ENCODE measurements at places on chromosomes 1 and 21. TPM values are rescaled to one million over a fixed set of nuclear protein-coding genes. Genes with fewer than 3 reads are reported as not detected.

Gene PGBD5
- total RNA-seq = not detected

Gene LMX1A
- not detected for total RNA-seq

Gene VSIG8
- total RNA-seq = not detected

DNA sequence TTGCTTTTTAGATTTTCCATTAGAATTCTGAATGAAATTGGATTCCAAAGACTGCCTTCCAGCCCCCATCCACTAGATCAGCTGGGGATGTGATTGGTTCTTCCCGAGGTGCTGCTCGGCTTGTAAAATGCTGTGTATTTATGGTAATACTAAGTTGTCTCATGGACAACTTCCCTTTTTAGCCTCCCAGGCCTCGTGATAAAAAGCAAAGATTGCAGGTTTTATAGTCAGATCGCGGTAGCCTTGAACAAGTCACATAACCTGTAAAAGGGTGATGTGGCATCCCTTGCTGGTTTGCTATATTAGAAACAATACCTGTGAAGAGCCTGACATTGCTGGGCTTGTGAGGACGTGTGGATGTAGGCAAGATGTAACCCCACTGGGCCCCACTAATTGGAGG, 10.4 kb downstream of the MUL1 start:
- DNase-seq = no peak

Gene EPHB2
- total RNA-seq = 24.9 TPM

- DNase-seq = peak; percentile 48
These were observed 18.6 kb downstream of the RHOU start for GRCh38 chr1:228753786-228754360.

Gene CFAP107
- total RNA-seq = not detected

GRCh38 chr1:112317140-112317539, 78.9 kb upstream of the CTTNBP2NL start:
- no peak for DNase-seq

DNA sequence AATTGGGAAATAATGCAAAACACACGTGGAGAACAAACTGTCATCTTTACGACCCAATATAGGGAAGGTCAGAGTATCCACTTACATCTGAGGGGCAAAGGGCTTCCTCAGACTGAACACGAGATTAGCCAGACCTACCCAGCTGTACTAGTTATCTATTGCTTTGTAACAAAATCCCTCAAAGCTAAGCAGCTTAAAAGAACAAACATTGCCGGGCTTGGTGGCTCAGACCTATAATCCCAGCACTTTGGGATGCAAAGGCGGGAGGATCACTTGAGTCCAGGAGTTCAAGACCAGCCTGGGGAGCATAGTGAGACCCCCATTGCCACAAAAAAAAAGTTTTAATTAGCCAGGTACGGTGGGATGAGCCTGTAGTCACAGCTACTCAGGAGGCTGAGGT, 262.8 kb downstream of the LTN1 start:
- no peak for DNase-seq

DNA sequence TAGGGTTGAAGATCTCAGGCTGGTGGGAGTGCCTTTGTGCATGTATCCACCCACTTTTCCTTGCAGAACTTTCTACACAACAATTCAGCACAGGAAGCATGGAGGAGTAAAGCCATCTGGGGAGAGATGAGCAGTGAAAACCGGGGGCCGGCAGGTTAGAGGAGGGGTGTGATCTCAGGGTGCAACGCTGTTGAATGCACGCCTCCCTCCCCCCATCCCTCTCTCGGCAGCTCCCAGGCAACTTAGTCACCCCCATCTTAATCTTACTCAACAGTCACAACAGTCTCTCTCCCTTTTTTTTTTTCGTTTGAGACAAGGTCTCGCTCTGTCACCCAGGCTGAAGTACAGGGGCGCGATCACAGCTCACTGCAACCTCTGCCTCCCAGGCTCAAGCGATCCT, 16.6 kb upstream of the ABCG1 start:
- DNase-seq = no peak

- no peak for DNase-seq
These were observed 59.8 kb downstream of the GLIS1 start for GRCh38 chr1:53678938-53679825.

GRCh38 chr1:210653771-210654170, 325.1 kb downstream of the HHAT start:
- peak; percentile 4 for DNase-seq

Gene NMNAT2
- total RNA-seq = 0.49 TPM

DNA sequence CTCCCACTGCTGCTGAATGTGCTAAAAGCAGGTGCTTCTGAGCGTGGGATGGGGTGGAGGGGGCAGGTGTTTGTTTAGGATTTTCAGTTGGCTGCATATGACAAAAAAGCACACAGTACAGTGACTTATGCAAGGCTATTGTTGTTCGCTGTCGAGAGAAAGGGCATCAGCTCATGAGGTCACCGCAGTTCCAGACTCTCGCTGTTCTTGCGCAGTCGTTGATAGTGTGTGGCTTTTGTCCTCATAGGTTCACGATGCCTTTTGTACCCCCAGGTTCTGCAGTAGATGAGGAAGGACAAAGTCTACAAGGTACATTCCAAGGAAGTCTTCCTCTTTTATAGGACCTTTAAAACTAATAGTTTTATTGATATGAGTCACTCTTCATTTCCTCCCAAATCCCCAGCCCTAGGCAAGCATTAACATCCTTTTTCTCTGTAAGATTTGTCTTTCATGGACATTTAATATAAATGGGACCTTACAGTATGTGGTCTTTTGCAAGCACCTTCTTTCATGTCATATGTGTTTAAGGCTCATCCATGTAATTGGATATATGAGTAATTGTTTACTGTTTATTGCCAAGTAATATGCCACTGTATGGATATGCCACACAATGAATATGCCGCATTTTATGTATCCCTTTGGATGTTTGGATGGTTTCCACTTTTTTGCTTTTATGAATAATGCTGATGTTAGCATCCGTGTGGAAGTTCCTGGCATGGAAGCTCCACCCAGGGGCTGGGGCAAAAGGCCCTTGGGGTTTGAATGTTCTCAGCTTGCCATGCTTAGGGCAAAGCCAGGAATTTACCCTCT, 14.5 kb upstream of the NLRP3 start:
- no peak for DNase-seq

DNA sequence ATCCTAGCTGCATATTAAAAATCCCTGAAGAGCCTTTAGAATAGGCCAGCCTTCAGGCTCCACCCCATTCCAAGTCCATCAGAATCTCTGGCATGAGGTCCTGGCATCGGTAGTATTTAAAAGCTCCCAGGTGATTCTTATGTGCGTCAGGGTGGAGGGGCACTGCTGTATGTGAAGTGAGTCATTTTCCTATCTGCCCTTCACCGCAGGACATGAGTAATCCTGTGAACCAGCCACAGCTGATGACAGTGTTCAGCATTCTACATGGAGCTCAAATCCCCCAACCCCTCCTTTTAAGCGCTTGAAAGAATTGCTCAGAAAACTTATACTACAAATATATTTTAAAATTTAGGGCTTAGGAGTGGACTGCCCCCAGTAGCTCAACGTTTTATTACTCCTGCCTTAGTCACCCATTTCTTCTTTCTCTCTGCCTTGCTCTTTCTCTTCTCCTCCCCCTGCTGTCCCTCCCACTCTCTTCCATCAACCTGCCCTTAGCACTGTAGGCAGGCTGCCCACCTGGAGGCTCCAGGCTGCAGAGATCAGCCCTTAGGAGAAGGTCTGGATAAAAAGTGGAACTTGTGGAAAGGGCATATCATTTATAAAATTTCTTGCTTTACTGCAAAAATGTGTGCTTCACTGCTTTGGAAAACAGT, 73.8 kb upstream of the ZNF281 start:
- DNase-seq = peak; percentile 99

Gene VAV3
- total RNA-seq = not detected

- DNase-seq = no peak
These were observed 507.1 kb downstream of the SMYD3 start for GRCh38 chr1:245999697-246000637.

DNA sequence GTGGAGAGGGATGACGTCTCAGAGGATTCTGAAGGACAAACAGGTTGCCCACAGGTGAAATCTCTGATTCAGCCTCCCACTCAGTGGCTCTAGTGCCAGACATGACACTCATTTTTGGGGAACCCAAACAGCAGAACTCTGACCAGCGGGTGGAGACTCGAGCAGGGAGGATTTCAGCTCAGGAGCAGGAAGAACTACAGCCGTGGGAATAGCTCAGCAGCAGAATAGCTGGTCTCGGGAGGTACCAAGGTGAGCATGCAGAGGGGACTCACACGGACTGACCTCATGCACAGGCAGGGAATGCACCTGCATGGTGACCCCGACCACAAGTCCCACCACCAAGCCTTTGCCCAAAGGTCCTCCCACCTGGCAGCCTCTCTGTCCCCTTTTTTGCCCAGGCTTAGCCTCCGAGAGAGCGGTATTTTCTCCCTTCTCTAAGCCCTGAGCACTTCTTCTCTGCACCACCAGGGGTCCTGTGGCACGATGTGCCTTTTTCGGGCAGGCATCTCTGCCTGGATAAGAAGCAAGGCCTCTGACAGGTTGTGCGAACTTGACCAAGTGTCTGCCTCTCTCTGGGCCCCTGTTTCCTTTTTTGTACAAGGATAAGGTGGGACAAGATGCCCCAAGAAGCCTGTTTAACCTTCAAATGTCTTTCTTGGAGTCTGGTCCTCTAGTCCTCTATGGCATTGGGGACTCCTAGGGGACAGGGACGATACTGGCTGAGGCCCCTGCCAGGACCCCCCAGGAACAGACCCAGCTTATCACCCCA, 8.8 kb upstream of the FGR start:
- peak; percentile 70 for DNase-seq

Gene ETV3L
- not detected for total RNA-seq

GRCh38 chr1:234656944-234657654, 47.1 kb upstream of the IRF2BP2 start:
- DNase-seq = peak; percentile 92

Gene RXRG
- not detected for total RNA-seq

DNA sequence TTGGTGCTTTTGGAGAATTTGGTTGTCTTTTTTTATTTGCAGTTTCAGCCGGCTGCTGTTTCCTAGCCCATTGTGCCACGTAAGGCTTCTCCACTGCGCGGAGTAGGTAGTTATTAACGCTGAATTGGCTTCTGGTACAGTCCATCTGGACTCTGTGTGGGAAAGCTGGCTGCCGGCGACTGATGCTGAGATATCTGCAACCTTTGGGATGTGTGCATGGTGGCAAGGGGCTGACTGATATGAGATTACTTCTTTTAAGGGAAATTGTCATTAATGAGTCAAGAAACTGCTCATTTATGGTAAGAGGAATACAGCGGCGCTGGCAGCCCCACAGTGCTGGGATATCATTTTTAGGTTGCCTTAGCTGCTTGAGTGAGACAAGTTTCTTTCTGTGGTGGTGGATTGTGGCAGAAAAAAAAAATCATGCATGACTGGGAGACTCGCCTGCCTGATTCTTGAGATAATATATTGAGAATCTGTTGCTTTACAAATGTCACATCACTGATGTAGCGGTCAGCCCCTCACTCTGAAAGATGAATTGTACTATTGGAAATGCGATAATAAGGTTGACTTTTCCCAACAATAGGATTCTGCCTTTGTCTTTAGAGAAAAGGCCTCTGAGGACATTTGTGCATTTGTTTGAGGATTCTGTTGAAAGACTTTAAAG, 2.5 kb upstream of the ELAVL4 start:
- DNase-seq = no peak

DNA sequence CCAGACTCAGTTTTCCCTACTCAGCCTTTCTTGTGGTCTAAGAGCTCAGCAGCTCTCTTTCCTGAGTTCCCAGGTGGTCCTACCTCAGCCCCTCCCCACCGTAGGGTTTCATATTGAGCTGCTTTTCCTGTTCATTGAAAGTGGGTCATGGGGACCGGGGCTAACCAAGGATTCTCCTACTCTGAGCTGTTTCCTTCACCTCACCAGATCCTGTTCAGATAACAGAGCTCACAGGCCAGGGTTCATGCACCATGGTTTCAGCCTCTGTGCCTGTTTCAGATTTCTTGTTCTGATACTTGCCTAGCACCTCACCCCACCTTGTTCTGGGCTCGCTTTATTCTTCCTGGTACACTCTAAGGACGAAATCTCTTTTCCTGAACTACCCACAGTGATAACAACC, 8.5 kb downstream of the UBQLN4 start:
- no peak for DNase-seq

Gene SLC30A2
- not detected for total RNA-seq

GRCh38 chr1:82392513-82392912, 591.8 kb downstream of the ADGRL2 start:
- peak; percentile 69 for DNase-seq

GRCh38 chr1:156444407-156445001, 56.1 kb downstream of the MEF2D start:
- DNase-seq = no peak

DNA sequence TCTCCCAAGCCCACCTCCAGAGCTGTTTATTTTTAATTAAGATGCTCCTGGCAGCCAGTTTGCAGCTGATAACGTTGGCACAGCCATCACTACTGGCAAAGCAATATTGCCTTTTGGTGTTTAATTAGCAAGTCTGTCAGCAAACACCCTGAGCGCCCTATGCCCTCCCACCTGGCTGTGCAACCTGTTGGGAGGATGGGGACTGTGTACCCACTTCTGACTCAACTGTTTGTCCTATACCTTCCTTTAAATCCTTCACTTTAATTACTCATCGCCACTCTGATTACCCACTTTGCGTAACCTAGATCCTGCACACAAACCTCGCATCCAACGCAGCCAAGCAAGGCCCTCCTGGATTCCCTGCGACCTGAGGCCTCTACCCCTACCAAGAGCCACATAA, 67.1 kb downstream of the BCAR3 start:
- DNase-seq = no peak

Measured in fibroblast of the aortic adventitia (primary cell).